SK-N-SH (cell line): ENCODE measurements at places on chromosomes 2 and 18. TPM values are rescaled to one million over a fixed set of nuclear protein-coding genes. Genes with fewer than 3 reads are reported as not detected.

MC5R gene
- not detected in 2 replicates for polyA plus RNA-seq

ATP9B gene
- polyA plus RNA-seq: 11.2 and 14.2 TPM in 2 replicates

GRCh38 chr2:5322396-5322795 is 369.8 kb upstream of the SOX11 start:
- H3K27me3 ChIP-seq: no peaks in the 10 kb centered on the region
- H3K4me1 ChIP-seq: no peaks in the 10 kb centered on the region; the same call in 1 of the 2 replicates
- DNase-seq: no peak
- H3K4me3 ChIP-seq: no peak overlapping the region
- H3K36me3 ChIP-seq: no peaks in the 10 kb centered on the region

DNA sequence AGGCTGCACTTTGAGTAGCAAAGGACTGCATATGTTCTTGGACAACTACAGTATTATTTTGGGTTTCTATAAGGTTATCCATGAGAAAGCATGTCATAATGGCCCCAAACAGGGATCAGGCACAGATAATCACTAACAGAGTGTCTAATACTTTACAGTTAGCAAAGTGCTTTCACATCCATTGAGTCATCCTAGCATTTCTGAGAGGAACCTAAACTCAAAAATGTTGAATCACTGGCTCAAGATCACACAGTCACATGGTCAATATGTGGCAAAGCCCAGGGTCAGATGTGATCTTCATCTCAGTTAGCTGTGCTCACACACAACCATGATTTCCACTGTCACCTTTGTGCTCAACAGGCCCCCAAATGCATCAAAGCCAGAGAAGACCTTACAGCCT is 156.1 kb upstream of the VRK2 start:
- H3K4me1 ChIP-seq: peaks cover 13% of the 10 kb centered on the region
- no peak overlapping the region for H3K27ac ChIP-seq
- H3K27me3 ChIP-seq: no peaks in the 10 kb centered on the region

DNA sequence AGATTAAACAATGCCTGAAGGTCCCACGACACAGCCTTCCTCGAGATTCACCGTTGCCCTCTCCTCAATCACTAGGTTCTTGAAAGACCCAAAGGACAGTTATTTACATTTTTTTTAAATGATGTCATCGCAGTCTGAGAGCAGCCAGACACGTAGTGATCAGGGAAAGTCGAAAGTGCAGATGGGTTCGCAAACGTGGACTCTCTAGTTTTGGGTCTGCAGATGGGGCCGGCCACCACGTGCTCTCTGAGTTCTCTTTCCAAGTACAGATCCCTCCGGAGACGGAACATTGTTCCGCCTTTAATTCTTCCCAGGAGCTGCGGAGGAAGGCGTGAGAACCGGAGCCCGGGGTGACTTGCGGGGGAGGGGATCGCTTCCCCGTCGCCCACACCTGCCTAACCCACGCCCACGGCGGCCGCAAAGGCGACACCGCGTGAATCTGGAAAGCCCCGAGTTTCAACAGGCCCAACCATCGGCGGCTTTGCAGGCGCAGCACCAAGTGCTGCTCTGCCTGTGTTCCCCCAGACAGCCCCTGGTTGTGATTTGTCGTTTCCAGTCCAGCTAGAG is 54.3 kb downstream of the PKDCC start:
- no peak for DNase-seq
- no peak overlapping the region for H3K4me3 ChIP-seq
- no peak overlapping the region for H3K27ac ChIP-seq
- no peaks in the 10 kb centered on the region for H3K27me3 ChIP-seq
- H3K4me1 ChIP-seq: peaks cover 3% of the 10 kb centered on the region; the same call in 1 of the 2 replicates
- H3K36me3 ChIP-seq: no peaks in the 10 kb centered on the region

GRCh38 chr2:216372761-216373291 is 543 bp upstream of the MARCHF4 start:
- H3K36me3 ChIP-seq: no peaks in the 10 kb centered on the region
- DNase-seq: no peak
- peaks cover 21% of the 10 kb centered on the region for H3K4me1 ChIP-seq
- H3K27ac ChIP-seq: peak overlapping the region; percentile 77

- no peaks in the 10 kb centered on the region for H3K27me3 ChIP-seq
- H3K36me3 ChIP-seq: no peaks in the 10 kb centered on the region
- no peak for DNase-seq
- H3K4me1 ChIP-seq: no peaks in the 10 kb centered on the region
- H3K4me3 ChIP-seq: no peak overlapping the region
Measured at GRCh38 chr2:80548469-80548868, 243.9 kb upstream of the LRRTM1 start.

DNA sequence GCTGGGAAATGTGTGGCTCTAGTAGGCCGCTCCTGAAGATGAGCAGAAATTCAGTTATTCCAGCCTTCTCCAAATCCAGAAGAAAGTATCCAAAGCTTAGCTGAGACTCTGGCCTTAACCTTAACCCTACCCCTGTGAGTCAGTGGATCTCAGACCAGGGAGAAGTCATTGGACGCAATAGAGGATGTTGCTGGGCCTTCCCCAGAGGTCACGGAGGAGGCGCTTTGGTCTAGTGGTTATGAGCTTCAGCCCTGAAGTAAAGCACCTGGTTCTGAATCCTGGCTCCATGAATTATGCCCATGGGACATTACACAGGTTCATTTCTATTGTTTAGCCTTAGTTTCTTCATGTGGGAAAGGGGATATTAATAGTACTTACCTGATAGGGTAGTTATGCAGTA is 24.0 kb downstream of the PKDCC start:
- peaks cover 48% of the 10 kb centered on the region; the same call in 1 of the 2 replicates for H3K4me1 ChIP-seq
- H3K4me3 ChIP-seq: no peak overlapping the region
- H3K27ac ChIP-seq: peak overlapping the region; percentile 76
- no peaks in the 10 kb centered on the region for H3K36me3 ChIP-seq

DNA sequence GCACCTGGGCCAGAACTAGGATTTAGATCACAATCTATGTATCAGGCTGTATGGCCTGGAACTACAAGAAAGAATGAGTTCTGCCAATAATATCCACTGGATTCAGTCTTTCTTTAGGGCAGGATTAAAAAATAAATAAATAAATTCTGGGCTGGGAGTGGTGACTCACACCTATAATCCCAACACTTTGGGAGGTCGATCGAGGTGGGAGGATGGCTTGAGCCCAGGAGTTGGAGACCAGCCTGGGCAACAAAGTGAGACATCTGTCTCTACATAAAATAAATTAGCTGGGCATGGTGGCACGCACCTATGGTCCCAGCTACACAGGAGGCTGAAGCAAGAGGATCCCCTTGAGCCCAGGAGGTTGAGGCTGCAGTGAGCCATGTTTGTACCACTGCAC is 8.1 kb downstream of the AMMECR1L start:
- peaks cover 35% of the 10 kb centered on the region for H3K36me3 ChIP-seq
- H3K27ac ChIP-seq: no peak overlapping the region
- DNase-seq: no peak
